Urinary bladder (tissue), 4 donors: ENCODE measurements at places on chromosomes 5 and 9. TPM values are rescaled to one million over a fixed set of nuclear protein-coding genes. Genes with fewer than 3 reads are reported as not detected.

- no peak for DNase-seq
Measured at GRCh38 chr9:38718148-38718547, 1.8 kb downstream of the FAM240B start.

- DNase-seq = no peak
Measured at GRCh38 chr9:4519604-4520003, 29.3 kb downstream of the SLC1A1 start.

GRCh38 chr9:86529496-86530275, 175.5 kb upstream of the TUT7 start:
- no peak for DNase-seq

DNA sequence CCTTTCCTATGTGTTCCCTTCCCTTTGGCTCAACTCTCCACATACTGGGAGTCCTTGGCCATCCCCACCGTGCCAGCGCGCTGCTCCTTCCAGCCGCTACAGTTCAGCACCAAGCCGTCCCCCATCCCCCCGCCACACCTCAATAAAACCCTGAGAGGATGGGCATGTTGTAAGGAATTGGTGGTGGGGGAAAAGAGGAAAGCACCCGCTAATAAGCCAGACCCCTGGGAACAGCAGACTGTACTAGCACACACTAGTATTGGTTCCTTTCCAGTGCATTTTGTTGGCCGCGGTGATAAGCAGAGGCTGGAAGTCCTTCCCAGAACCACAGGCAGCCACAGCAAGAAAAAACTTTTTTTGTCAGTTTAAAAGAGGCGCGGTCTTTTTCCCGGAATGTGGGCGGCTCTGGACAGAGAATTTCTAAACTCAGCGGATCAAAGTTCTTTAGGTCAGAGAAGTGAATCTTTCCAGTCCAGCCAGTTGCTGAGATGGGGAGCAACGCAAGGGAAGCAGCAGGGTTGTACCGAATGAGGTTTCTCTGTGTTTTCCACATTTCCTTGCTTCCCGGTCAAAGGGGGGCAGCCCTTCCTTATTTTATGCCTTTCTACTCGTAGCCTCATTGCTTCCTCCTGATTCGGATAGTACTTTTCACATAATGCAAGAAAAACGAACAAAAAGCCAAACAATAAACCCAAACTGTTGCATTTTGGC, 2.1 kb downstream of the CHSY3 start:
- no peak for DNase-seq

GRCh38 chr5:172086194-172086975, 79.9 kb upstream of the FBXW11 start:
- DNase-seq = no peak

DNA sequence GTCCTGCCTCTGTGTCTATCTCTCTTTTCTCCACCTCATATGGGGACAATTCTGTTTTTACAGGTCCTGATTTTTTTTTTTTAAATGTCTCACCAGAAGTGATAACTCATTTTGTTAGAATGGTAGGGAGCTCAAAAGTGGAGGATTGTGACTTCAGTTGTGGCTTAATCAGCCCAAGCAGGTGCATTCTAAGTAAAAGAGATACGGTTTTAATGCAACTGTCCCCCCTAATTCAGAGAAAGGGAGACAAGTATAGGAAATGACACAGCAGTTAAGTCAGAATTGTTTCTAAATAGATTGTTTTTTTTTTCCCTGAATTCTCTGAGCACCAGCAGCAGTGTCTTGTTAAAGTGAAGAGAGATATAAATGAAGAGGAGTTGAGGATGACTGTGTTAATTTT, 24.5 kb downstream of the MAST4 start:
- no peak for DNase-seq

DNA sequence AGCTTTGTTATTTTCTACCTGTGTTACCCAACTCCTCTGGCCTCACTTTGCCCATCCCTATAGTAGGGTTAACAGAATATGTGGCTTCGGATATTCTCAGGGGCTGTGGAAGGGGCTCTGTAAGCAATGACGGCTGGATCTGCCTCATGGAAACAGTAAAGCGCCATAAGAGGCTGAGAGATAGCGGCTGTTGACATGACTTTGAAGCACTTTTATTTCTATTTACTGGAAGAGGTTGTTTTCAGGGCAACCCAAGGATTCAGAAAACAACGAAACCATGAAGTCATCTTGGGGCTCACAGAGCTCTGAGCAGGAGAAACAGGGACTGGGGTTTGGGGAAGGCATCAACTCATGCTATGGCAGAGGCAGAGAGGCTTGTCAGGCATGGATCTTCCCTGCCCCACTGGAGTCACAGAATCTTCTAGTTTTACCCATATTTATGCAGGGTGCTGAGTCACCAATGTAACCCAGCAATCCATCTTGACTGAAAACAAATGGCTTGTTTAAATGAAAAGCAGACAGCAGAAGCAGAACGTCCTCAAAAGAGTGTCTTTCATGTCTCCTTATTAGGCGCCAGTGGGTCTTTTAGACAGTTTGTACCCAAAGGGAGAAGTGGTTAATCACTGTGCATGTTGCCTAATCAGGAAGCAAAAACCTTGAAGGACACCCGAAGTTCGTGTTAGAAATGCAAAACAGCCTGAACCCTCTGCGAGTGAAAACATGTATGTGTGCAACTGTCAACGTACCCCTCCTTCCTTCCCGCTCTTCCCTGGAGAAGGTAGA, 113.0 kb downstream of the COL23A1 start:
- no peak for DNase-seq

DNA sequence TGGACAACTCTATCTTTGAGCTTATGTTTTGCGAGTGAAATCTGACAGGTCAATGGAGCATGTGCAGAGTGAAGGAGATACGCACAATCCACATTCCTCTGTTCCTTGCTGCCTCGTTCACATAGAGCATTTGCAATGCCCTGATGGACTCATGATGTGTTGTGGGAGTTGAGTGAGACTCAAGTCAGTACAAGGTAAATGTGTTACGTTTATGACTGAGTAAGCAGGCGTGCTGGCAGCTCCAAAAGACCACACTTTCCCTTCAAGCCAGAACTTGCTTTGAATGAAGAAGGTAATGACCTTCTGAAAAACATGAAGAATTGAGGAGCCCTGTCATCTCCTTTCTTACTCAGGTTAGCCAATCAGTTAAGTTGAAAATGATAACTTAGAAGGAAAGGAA, 477.8 kb downstream of the CTNND2 start:
- DNase-seq = no peak

GRCh38 chr5:118009741-118010297, 978.5 kb downstream of the DTWD2 start:
- no peak for DNase-seq

DNA sequence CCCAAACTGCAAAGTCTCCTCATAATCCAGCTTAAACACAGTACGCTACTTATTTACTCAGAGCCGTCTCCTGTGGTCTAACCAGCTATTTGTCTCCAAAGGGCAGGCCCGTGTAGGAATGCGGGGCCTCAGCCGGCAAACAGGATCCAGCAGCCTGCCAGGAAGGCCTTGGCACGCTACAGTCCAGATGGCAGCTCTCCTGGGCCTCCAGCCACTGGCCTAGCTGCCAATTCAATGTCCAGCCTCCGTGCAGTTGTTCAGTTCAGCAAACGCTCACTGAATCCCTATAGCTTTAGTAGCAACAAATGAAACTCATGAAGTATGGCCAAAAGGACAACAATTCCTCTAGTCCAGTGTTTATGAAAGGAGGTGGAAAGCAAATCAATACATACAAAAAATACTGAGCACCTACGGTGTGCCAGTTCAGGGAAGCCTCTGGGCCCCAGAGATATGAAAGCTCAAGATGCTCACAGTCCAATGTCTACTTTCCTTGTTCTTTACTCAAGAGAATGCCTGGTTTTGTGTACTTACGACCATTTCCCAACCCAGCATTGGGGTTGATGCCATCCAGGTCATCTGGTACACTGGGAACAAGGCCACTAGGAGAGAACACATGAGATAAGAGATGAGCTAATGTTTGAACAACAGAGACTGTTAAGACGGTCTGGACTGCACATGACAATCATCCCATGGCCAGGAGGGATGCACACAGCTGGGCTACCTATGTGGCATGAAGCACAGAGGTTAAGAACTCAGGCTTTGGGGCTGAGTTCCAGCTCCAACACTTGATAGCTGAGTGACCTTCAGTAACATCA, 8.3 kb downstream of the CDK5RAP2 start:
- DNase-seq = no peak

DNA sequence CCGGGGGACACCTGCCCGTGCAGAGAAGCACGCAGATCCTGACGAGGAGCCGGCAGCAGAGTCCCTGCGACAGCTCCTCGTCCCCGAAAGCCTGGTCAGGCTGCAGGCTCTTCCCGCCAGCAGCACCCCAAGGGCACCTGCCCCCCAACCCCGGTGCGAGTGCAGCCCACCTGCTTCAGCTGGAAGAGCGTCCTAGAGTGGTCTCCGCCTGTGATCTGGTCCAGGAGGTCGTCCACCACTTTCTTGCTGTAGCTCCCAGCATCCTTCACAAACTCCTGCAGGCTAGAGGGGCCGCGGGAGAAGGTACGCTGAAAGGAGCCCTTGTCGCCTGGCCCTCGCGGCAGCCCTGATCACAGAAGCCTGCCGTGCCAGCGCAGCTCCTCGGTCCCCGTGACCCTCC, 16.7 kb downstream of the BRD9 start:
- no peak for DNase-seq

DNA sequence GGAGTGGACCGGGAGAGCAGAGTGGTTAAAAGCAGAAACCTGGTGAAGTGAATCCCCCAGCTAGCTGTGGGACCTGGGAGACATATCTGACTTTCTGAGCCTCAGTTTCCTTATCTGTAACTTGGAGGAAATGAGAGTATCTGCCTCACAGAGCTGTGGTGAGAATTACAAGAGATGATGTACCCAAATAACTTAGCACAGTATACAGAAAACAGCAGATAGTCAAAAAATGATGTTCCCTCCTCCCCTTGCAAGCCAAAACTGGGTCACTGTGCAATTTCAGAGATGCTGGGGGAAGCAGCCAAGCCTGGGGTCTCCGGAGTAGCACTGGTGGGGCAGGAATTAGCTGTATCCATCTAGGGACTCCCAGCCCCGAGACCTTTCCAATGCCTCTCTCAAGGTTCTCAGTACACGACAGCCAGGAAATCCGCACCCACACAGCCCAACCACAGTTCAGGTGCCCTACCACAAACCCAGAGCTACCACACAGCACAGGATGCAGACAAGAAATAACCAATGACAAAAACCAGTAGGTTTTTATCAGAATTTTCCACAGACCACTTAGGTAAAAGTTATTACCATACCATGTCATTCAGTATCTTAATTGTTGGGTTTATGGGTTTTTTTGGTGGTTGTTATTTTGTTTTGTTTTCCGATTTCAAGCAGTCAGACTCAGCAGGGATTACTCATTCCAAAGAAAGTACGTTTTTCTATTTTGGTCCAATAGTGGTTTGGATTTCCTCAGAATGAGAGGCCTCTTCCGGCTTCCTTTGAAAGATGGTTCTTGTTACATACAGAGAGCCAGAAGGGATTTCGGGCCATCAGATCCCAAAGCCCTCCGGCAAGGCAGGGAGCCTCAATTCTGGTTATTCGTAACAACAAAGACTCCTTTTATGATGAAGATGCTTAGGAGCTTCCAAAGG, 4.9 kb upstream of the HRH2 start:
- DNase-seq = no peak

DNA sequence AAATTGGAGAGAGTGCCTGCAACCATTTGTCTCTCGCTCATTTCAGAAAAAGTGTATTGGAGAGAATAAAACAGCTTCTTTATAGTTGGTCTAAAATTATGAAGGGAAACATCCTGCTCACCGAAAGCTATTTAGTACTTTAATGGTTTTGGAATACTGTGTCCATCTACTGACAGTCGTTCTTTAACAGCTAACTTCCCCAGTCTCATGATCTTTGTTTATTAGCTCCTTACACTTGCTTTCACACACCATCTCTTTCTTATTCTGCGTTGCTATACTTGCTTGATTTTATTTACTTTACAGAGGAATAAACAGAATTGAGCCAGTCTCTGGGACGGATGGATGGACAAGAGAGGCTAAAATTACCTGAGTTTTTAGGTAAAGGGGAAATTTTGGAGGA, 229.3 kb downstream of the CCDC171 start:
- no peak for DNase-seq

- no peak for DNase-seq
Measured at GRCh38 chr9:124182741-124183140, 75.0 kb upstream of the NEK6 start.

- DNase-seq = no peak
Measured at GRCh38 chr9:88090151-88090581, 48.1 kb downstream of the SPATA31C2 start.

- no peak for DNase-seq
Measured at GRCh38 chr9:38313421-38313820, 79.1 kb upstream of the ALDH1B1 start.

- no peak for DNase-seq
Measured at GRCh38 chr5:19790829-19791466, 197.1 kb downstream of the CDH18 start.

- DNase-seq = peak; percentile 29
Measured at GRCh38 chr5:142145106-142145900, 36.7 kb downstream of the NDFIP1 start.

DNA sequence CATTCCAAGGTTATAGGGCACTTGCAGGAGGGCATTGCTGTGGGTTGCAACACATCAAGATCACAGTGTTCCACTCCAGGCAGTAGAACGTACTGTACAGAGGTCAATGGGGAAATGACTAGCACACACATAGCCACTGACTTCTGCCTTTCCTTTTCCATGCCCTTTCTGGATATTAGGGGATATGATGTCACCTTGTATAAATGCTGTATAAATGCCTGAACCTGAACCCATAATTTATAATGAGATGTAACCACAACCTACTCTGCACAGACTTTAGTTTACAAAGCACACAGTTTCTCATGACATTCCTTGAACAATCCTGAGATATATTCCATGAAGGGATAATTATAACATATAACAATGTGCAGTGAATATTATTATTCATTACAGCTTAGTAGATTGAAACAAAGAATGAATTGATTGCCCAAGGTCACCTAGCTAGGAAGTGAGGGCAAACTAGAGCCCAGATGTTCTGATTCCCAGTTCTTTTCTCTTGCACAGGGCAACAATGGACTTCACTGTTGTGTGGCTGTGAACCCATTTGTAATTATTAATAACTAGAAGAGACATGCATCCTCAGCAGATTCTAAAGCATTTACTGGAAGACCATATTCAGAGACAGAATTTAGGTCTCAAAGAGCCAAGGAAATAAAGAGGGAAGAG, 5.6 kb upstream of the ABLIM3 start:
- no peak for DNase-seq

GRCh38 chr5:103428411-103428871, 134.1 kb downstream of the NUDT12 start:
- peak; percentile 14 for DNase-seq

DNA sequence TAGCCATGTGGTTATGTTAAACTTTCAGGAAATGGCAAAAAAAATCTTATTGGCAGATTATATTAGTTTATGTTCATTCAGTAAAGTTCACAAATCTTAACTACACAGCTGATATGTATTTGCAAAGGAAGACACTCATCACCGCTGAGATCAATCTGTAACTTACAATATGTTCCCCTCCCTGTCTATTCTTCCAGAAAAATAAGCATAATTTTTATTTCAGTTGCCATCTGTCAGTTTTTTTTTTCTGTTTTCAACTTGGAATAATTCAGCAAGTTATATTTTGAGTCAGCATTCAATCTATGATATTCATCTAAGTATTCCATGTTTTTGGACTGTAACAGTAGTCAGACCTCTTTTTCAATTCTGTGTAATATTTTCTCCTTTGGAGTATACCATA, 1019.9 kb upstream of the PTPRD start:
- no peak for DNase-seq

Gene TMED7
- total RNA-seq = 150 TPM

Gene FBP2
- 2.2 TPM for total RNA-seq

Gene ENHO
- 0.26 TPM for total RNA-seq

Gene ROR2
- 28.2 TPM for total RNA-seq

Gene GTF2H2C
- total RNA-seq = 77.7 TPM

Gene ATOSB
- total RNA-seq = 6.0 TPM

Gene IFNK
- not detected for total RNA-seq

Gene MRNIP
- 30.5 TPM for total RNA-seq
